ENCODE measurements at places on chromosomes 5 and 9. TPM values are rescaled to one million over a fixed set of nuclear protein-coding genes. Genes with fewer than 3 reads are reported as not detected.
A peak's percentile ranks its signal among the peaks of the same experiment; 100 is the strongest.

The FOXD4L3 gene
- polyA plus RNA-seq, result 0.81 TPM

The TEX48 gene
- not detected for polyA plus RNA-seq

The TLX3 gene
- polyA plus RNA-seq, result 11.1 TPM

The TLR4 gene
- polyA plus RNA-seq, result 7.1 TPM

The PCDHB3 gene
- polyA plus RNA-seq, result 2.8 TPM

The TCERG1 gene
- polyA plus RNA-seq, result 98.8 TPM

The HK3 gene
- 0.74 TPM for polyA plus RNA-seq

The PCDHGA1 gene
- 3.8 TPM for polyA plus RNA-seq

The TBCA gene
- polyA plus RNA-seq, result 290 TPM

The STING1 gene
- polyA plus RNA-seq, result 16.0 TPM

The TMC1 gene
- 2.0 TPM for polyA plus RNA-seq

The GCNT4 gene
- polyA plus RNA-seq, result 0.66 TPM

The CEL gene
- polyA plus RNA-seq, result 2.3 TPM

The DMRTA1 gene
- polyA plus RNA-seq, result 0.32 TPM

DNA sequence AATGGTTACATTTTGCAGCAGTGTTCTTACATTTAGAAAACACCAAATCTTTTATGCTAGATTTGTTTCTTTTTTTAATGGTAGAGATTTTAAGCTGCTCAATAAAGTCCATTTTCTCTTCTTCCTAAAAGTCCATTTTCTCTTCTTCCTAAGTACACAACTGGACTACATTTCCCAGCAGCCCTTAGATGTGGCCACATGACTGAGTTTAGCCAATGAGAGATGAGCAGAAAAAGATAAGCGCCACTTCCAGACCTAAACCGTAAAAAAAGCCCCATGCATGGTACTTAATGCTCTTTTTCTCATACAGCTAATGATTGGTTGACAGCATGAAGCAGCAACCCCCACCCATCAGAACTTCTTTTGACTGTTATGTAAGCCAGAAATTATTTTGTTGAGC, 206.7 kb downstream of the FAM114A2 start:
- H3K4me3 ChIP-seq, result no peak overlapping the region
- no peaks in the 10 kb centered on the region for H3K36me3 ChIP-seq
- DNase-seq, result no peak
- no peak overlapping the region for H3K27ac ChIP-seq
- H3K27me3 ChIP-seq, result no peaks in the 10 kb centered on the region

- H3K4me1 ChIP-seq, result no peaks in the 10 kb centered on the region
- H3K36me3 ChIP-seq, result no peaks in the 10 kb centered on the region
- no peak for DNase-seq
- no peaks in the 10 kb centered on the region for H3K27me3 ChIP-seq
- H3K4me3 ChIP-seq, result no peak overlapping the region
- H3K27ac ChIP-seq, result no peak overlapping the region
Observed at GRCh38 chr5:96006291-96006690, 44.6 kb upstream of the ELL2 start.

GRCh38 chr9:22919423-22919822, 472.8 kb downstream of the DMRTA1 start:
- DNase-seq, result no peak
- no peaks in the 10 kb centered on the region for H3K27me3 ChIP-seq
- no peaks in the 10 kb centered on the region for H3K4me1 ChIP-seq
- no peak overlapping the region for H3K4me3 ChIP-seq

GRCh38 chr9:84893419-84894128, 224.0 kb downstream of the NTRK2 start:
- no peak for DNase-seq
- H3K27ac ChIP-seq, result no peak overlapping the region
- no peak overlapping the region for H3K4me3 ChIP-seq
- H3K36me3 ChIP-seq, result no peaks in the 10 kb centered on the region
- H3K4me1 ChIP-seq, result peaks cover 19% of the 10 kb centered on the region

GRCh38 chr5:159094745-159095144, 5.0 kb downstream of the EBF1 start:
- H3K4me3 ChIP-seq, result peak overlapping the region; percentile 68
- H3K27me3 ChIP-seq, result peaks cover 45% of the 10 kb centered on the region
- H3K4me1 ChIP-seq, result peaks cover 33% of the 10 kb centered on the region
- H3K27ac ChIP-seq, result peak overlapping the region; percentile 88

GRCh38 chr9:76247426-76247825, 146.8 kb downstream of the RFK start:
- no peak overlapping the region for H3K4me3 ChIP-seq
- no peaks in the 10 kb centered on the region for H3K4me1 ChIP-seq
- no peaks in the 10 kb centered on the region for H3K27me3 ChIP-seq
- no peak for DNase-seq

- no peaks in the 10 kb centered on the region for H3K36me3 ChIP-seq
- H3K27ac ChIP-seq, result no peak overlapping the region
- DNase-seq, result no peak
- no peaks in the 10 kb centered on the region for H3K27me3 ChIP-seq
- H3K4me3 ChIP-seq, result no peak overlapping the region
Observed at GRCh38 chr5:3709068-3709716, 113.6 kb downstream of the IRX1 start.

DNA sequence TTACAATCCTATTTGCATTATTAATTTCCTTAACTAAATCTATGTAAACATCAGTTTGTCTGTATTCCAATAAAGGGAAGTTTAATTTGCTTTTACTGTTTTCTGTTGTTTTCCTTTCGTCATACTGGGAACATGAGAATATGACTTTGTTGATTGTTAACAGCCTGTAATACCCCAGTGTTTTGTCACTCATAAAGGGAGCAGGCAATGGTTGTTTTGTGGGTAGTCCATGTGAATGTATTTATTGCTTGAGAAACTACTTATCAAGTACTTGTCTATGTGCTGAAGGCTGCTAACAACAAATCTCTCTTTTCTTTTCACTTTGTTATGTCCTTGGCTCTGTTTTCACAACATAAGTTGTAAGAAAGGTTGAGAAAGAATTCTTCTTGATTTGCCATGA, 1070.2 kb upstream of the ACO1 start:
- DNase-seq, result no peak
- no peak overlapping the region for H3K4me3 ChIP-seq
- no peaks in the 10 kb centered on the region for H3K27me3 ChIP-seq
- H3K36me3 ChIP-seq, result no peaks in the 10 kb centered on the region

GRCh38 chr5:145587710-145588109, 247.4 kb downstream of the PRELID2 start:
- no peaks in the 10 kb centered on the region for H3K27me3 ChIP-seq
- no peaks in the 10 kb centered on the region for H3K4me1 ChIP-seq
- no peak overlapping the region for H3K27ac ChIP-seq
- H3K36me3 ChIP-seq, result no peaks in the 10 kb centered on the region

DNA sequence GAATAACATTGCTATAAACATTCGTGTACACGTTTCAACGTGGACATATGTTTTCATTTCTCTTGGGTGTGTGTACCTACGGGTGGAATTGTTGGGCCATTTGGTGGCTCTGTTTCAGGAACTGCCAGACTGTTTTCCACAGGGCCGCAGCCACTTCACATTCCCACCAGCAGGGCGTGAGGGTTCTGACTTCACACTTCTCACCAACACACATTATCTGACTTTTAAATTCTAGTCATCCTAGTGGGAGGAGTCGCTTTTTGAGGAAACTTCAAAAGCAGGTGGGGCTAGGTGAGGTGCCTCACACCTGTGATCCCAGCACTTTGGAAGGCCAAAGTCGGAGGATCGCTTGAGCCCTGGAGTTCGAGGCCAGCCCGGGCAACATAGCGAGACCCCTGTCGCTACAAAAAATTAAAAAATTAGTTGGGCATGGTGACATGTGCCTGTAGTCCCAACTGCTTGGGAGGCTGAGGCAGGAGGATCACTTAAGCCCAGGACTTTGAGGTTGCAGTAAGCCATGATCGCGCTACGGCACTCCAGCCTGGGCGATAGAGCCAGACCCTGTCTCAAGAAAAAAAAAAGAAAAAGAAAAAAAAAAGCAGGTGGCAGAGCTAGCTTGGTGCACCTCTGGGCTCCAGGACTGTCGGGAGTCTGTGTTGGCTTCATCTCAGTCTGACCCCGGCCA, 28.5 kb downstream of the TSPAN17 start:
- H3K4me3 ChIP-seq, result no peak overlapping the region
- no peak for DNase-seq
- no peaks in the 10 kb centered on the region for H3K36me3 ChIP-seq

- no peak overlapping the region for H3K27ac ChIP-seq
- H3K36me3 ChIP-seq, result no peaks in the 10 kb centered on the region
- H3K4me1 ChIP-seq, result no peaks in the 10 kb centered on the region
- no peak overlapping the region for H3K4me3 ChIP-seq
- no peak for DNase-seq
- H3K27me3 ChIP-seq, result no peaks in the 10 kb centered on the region
Observed at GRCh38 chr5:142350021-142350420, 25.2 kb upstream of the SPRY4 start.

DNA sequence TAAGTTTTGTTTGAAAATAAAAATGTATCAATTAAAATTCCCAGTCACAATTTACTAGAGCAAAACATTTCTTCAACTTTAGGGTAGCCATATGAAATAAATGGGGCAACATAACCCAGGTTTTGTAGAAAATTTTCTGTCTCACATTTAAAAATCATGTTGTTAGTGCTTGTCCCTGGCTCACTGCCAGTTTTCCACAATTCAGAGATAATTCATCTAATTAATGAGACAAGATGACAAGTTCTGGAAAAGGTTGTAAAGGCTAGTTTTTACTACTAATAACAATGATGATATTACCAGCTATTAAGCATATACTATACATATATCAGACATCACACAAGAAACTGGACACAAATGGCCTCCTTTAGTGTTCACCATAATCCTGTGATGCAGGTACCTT, 45.9 kb downstream of the MEGF9 start:
- no peaks in the 10 kb centered on the region for H3K36me3 ChIP-seq
- no peak overlapping the region for H3K27ac ChIP-seq
- no peak overlapping the region for H3K4me3 ChIP-seq
- H3K4me1 ChIP-seq, result no peaks in the 10 kb centered on the region

DNA sequence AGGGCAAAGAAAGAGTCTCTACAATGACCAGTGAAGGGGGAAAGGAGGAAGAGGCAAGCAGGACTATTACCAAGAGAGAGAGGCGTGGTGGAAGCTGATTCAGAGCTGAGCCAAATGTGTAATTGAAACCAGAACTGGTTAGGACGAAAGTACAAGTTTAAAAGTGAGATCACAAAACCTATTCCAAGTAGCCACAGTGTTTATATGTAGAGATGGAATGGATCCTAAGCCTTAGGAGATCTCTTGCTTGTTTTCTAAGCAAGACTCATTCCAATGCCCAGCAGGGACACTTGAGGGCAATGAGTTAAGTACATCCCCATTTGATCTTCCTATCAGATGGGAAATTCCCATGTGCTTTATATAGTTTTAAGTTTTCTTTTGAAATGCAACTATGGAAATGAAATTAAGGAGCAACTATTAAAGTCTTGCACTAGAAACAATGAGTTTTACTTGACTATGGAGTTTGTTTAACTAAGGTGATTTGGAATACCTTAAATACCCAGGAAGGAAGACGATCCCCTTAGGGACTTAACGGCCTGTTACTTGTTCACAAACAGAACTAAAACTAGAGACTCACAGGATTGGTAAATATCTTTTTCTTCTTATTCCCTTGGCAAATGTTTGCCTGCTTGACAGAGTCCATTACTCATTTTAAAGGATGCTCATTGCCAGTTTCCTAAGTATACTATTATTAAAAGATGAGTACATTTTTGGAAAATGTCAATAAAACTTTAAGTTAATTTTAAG, 51.1 kb upstream of the SNX2 start:
- H3K36me3 ChIP-seq, result no peaks in the 10 kb centered on the region
- DNase-seq, result no peak

GRCh38 chr5:142587354-142587965, 98.4 kb downstream of the FGF1 start:
- no peaks in the 10 kb centered on the region for H3K27me3 ChIP-seq
- H3K27ac ChIP-seq, result no peak overlapping the region
- H3K36me3 ChIP-seq, result no peaks in the 10 kb centered on the region

DNA sequence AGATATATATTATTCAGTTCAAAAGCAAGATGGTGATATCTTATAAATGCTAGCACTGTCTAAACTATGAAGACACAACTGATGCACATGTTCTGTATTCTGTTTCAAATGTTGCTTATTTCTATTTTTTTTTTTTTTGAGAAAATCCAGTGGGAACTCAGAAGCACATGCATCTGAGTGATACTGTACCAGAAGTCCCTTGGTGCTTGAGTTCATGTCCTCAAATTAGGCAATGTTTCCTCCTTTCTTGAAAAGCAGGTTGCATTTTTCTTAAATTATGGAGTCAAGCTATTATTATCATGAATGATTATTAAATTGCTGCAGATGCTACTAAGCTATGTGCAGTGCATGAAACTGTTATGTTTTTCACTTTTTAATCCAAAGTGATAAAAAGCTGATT, 70.4 kb downstream of the CAMK4 start:
- H3K36me3 ChIP-seq, result no peaks in the 10 kb centered on the region
- no peak for DNase-seq
- no peak overlapping the region for H3K27ac ChIP-seq
- H3K27me3 ChIP-seq, result no peaks in the 10 kb centered on the region
- no peak overlapping the region for H3K4me3 ChIP-seq

DNA sequence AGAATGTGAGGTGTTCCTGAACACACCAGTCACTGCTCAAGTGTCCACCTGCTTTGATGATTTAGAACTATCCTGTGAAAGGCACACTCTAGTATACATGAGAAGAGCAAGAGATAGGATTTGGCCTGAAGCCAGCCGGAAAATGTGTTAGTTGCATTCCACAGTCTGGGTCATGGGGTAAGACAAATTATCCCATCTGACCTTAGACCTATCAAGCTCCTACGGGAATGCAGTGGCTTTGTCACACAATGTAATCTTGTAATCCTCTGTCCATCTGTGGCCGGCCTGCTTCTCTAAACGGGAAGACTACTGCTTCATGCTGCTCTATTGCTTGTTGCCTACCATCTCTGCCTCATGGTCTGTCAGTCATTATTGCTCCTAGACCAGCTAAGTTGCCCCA, 92.4 kb upstream of the PRRC1 start:
- no peak overlapping the region for H3K27ac ChIP-seq
- no peak overlapping the region for H3K4me3 ChIP-seq
- H3K27me3 ChIP-seq, result no peaks in the 10 kb centered on the region
- no peak for DNase-seq
- peaks cover 4% of the 10 kb centered on the region for H3K36me3 ChIP-seq

GRCh38 chr9:90432951-90433350, 209.7 kb downstream of the DIRAS2 start:
- no peak overlapping the region for H3K4me3 ChIP-seq
- no peaks in the 10 kb centered on the region for H3K36me3 ChIP-seq
- no peak overlapping the region for H3K27ac ChIP-seq
- H3K27me3 ChIP-seq, result no peaks in the 10 kb centered on the region
- no peak for DNase-seq
